ENCODE measurements at places on chromosomes 7 and 10.
A peak's percentile ranks its signal among the peaks of the same experiment; 100 is the strongest.

- no peak for DNase-seq
Observed at GRCh38 chr10:50740293-50740648, 535 bp downstream of the ASAH2B start.

DNA sequence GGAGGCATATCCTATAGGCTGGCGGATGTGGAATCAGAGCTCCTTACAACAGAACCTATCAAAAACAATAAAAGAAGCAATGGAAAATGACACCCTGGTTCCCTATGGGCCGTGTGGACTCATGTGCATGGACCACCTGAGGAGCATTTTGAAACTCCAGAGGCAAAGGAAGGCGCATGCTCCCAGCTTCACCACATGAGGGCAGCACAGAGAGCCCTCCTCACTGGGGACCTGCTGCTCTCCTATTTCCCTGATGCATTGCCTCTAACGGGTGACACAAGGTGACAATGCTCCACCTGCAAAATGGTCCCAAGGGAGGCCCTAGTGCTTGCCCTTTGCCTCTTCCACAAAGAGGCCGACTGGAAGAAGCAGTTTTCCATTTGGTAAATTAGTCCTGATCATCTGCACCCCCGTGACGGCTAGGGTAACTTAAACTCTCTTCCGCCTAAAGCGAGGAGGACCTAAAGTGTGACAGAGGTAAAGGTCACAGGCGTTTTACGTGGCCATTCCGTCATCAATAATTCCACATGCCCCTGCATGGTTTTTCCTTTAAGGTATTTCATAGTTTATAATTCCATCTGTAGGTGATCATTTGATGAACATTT, 67.7 kb downstream of the GPAM start:
- DNase-seq = peak; percentile 42

GRCh38 chr10:60896033-60896432, 48.0 kb downstream of the RHOBTB1 start:
- no peak for DNase-seq

DNA sequence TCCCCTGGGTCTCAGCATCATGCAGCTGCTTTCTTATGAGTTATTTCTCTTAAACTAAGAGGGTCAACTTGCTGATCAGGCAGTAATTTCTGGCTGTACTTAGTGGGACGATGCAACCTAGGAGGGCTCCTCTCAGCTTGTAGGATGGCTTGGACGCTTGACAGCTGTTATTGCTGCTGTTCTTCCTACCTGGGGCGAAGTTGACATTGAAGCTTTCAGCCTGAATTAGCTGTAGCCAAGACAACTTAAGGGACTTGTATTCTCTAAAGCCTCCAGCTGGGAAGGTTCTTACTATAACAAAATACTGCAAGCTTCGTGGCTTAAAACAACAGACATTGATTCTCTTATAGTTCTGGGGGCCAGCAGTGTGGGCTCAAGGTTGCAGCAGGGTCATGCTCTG, 224.9 kb downstream of the ACTR3B start:
- DNase-seq = no peak

DNA sequence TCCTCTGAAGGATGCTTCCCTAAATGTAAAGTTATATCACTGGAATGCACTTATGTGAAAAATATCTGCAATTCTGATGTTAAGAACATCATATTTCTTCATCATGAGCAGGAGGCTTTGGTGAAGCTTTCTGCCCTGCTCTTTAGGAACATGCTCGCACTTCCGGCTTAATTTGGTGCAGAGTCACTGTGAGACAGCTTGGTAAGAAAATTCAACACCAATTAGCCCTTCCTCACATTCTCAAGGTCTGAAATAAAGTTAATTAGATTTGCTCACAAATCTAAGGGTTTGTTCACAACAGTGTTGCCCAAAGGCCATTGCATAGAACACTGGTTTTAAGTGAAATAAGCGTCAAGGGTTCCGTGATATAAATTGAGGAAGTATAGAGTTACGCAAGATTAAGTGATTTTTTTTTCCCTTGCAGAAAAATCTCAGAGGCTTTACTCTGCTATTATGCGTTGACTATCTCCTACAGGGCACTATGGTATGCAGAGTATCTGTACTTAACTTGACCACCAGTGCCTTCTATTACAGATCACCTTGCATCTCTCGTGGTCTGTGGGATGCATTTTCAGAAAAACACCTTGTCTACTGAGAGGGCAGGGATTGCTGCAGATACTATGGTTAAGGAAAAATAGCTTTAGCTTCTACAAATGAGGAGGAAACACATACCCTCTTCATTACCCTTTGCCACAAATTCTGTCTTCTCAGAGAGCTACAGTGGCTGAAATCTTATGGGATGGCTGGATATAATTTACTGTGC, 953.9 kb downstream of the TYW1 start:
- DNase-seq = no peak

DNA sequence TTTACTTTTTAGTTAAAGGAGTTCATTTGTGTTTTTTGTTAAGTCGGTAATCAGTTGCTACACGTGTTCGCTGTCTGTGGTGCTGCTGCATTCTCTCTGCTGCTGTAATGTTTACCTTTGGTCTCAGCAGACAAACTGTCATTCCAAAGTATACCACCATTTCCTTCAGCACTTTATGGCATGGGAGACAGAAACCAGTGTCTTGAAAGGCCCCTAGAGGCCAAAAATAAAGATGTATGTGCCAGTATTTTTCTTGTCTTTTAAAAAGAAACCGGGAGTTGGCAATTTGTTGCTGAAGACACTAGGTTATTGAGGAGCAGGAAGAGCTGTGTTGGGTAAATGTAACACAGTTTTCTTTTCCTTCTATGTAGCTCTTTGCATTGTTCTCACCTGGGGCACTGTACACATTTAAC, 24.1 kb downstream of the ZNF92 start:
- DNase-seq = no peak

GRCh38 chr7:158454631-158455030, 133.0 kb downstream of the PTPRN2 start:
- no peak for DNase-seq

DNA sequence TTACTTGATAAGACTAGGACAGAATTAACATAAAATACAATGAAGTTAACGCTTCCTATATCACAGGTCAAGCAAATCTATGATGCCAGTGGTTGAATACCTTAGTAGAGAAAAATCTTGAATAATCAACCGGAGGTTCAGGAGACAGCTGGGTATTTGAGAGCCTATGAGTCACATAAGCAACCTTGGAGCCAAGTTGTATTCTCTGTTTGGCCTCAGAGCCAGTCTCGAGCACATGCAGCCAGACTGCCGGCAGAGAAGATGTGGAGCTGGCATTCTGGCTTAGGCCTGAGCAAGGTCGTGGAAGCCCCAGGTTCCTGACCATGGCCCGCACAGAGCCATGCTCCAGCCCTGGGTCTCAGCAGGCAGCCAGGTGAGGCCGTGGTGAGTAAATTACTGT, 90.3 kb downstream of the FAM204A start:
- no peak for DNase-seq

GRCh38 chr7:38685851-38686250, 54.7 kb upstream of the AMPH start:
- no peak for DNase-seq

DNA sequence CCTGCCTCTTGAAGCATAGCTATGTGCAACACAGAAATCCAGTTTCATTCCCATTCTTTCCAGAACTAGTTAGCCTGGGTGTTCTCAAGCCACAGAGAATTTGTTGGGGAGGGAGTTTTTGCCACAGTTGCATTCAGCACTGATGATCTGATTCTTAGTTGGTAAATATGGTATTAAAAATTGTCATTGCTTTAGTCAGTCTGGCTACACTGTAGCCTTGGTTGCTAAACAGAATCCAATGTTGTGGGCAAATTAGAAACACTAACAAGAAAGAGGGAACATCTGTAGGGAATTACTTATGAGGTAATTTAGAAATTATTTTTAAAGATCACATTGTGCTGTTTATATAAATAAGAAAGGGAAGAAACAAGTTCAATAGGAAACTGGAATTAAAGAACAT, 57.0 kb upstream of the CC2D2B start:
- DNase-seq = no peak
